ENCODE measurements at places on chromosomes 1 and 21. TPM values are rescaled to one million over a fixed set of nuclear protein-coding genes. Genes with fewer than 3 reads are reported as not detected.

ANXA9 gene
- total RNA-seq, result 0.49 TPM

LCE1D gene
- total RNA-seq, result not detected

CATSPER4 gene
- not detected for total RNA-seq

ANKRD34A gene
- total RNA-seq, result 0.99 TPM

PLK3 gene
- total RNA-seq, result 28.8 TPM

FCN3 gene
- total RNA-seq, result not detected

HPCA gene
- total RNA-seq, result not detected

TMEM50B gene
- 28.7 TPM for total RNA-seq

FCRLA gene
- not detected for total RNA-seq

FAM177B gene
- total RNA-seq, result not detected

RGSL1 gene
- total RNA-seq, result not detected

HTR6 gene
- 0.09 TPM for total RNA-seq

OR2L3 gene
- not detected for total RNA-seq

FAM163A gene
- not detected for total RNA-seq

SELE gene
- not detected for total RNA-seq

NBPF8 gene
- total RNA-seq, result 9.5 TPM

MANEAL gene
- total RNA-seq, result 0.65 TPM

FAM72B gene
- 5.6 TPM for total RNA-seq

BRINP2 gene
- 0.08 TPM for total RNA-seq

RNU1-4 gene
- total RNA-seq, result under 0.01 TPM

CITED4 gene
- 3.6 TPM for total RNA-seq

DDR2 gene
- 379 TPM for total RNA-seq

FLG2 gene
- total RNA-seq, result not detected

CIART gene
- 9.8 TPM for total RNA-seq

CTSK gene
- 547 TPM for total RNA-seq

Data from fibroblast of the aortic adventitia (primary cell).